HL-60 (cell line): ENCODE measurements at places on chromosomes 11 and 22.
A peak's percentile ranks its signal among the peaks of the same experiment; 100 is the strongest.

DNA sequence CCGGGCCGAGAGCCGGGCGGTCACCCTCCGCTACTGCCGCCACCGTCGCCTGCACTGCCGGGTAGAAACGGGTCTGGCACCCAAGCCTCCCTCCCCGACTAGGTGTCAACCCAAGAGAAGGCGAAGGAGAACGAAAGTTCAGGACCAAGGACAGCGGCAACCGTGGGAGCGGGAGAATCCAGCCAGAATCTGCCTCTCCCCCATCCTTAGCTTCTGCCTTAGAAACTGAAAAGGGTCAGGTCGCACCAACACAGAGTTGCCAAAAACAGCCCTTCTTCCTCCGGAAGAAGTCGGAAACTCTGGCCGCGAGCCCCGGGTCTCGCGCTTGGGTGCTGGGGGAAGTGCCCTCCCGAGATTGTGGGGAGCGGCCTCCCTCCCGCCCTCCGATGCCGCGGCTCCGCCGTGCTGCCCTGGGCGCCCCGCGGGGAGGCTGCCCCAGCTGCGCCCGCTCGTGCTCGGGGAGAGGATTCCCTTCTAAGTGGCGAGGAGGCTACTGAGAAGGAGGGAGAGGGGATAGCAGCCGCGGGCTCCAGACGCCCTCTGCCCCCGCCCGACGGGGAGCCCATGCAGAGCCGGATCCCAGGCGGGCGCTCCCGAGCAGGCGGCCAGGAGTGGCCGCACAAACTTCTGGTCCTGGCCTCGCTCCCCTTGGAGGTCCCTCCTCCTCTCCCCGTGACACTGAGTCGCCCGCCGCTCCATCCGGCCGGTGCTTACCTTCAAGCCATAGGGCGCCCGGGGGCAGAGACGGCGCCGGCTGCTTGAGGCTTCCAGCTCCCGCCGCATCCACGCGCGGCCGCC lies 637 bp downstream of the DRD2 start:
- no peak for DNase-seq

- no peak for DNase-seq
These were observed 66.3 kb downstream of the C11orf91 start for GRCh38 chr11:33634291-33634834.

DNA sequence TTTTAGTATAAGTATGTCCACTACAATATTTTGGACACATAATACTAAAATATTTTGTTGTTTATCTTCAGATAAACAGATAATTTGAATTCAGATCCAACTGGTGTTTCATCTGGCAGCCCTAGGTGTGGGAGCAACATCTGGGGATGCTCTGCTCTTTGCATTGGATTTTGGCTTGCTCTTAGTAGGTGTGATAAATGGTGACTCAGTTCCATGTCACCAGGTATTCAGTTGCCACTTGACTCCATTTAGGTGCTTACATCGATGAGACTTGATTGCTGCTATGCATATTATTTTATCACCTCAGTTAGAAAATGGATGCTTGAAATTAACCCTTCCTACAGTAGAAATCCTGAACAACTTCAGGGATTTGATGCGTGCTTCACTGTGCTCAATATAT lies 13.3 kb upstream of the AMOTL1 start:
- DNase-seq = no peak

DNA sequence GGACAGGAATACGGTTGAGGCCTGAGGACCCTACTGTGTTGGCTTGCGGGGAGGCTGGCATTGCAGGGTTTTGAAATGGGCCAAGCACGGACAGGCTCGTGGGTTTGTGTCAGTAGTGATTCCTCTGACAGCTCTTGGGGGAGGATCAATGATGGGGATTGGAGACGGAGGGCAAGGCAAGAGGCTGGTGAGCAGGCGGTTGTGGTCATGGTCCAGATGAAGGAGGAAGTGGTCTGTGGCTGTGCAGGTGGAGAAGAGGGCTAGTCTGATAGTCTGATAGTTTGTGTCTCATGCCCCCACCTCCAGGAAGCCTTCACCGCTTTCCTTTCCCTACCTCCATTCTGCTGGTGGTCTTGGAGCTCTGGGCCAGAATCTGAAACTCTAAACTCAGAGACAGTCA lies 3.0 kb downstream of the MAFF start:
- peak; percentile 67 for DNase-seq

GRCh38 chr11:106727256-106727655 lies 291.0 kb downstream of the GUCY1A2 start:
- no peak for DNase-seq

GRCh38 chr11:123653827-123654565 lies 428 bp downstream of the SCN3B start:
- DNase-seq = no peak

DNA sequence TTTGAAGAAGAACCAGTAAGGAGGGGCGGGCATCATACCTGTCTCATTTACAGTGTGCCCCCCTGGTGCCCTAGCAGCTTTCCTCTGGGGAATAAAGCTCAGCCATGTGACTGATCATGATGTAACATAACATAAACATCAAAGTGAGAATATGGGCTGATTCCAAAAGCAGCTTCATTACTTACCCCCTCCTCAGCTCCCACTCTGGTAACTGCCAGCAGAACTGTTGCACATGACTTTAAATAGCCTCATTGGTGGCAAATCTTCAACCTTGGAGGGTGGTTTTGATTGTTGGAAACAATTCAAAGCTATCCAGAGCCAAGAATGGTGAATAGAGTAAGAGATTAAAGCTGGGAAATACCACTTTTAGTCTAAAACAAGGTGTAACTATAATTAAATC lies 384.6 kb downstream of the BUD13 start:
- no peak for DNase-seq

GRCh38 chr11:26319906-26320305 lies 12.0 kb upstream of the ANO3 start:
- DNase-seq = peak; percentile 20

GRCh38 chr11:3610846-3611245 lies 30.9 kb downstream of the ART5 start:
- DNase-seq = no peak

GRCh38 chr11:109956124-109956793 lies 136.9 kb upstream of the ZC3H12C start:
- DNase-seq = no peak

- no peak for DNase-seq
These were observed 36.1 kb downstream of the CYP2R1 start for GRCh38 chr11:14855890-14856289.

- DNase-seq = peak; percentile 90
These were observed 1.5 kb upstream of the ALDH3B1 start for GRCh38 chr11:68008381-68009337.

GRCh38 chr11:70819022-70819421 lies 420.7 kb downstream of the CTTN start:
- DNase-seq = no peak

- DNase-seq = no peak
These were observed 29.5 kb downstream of the KCNJ1 start for GRCh38 chr11:128837627-128838026.

GRCh38 chr11:121643479-121644186 lies 190.9 kb upstream of the SORL1-AS1 start:
- no peak for DNase-seq

DNA sequence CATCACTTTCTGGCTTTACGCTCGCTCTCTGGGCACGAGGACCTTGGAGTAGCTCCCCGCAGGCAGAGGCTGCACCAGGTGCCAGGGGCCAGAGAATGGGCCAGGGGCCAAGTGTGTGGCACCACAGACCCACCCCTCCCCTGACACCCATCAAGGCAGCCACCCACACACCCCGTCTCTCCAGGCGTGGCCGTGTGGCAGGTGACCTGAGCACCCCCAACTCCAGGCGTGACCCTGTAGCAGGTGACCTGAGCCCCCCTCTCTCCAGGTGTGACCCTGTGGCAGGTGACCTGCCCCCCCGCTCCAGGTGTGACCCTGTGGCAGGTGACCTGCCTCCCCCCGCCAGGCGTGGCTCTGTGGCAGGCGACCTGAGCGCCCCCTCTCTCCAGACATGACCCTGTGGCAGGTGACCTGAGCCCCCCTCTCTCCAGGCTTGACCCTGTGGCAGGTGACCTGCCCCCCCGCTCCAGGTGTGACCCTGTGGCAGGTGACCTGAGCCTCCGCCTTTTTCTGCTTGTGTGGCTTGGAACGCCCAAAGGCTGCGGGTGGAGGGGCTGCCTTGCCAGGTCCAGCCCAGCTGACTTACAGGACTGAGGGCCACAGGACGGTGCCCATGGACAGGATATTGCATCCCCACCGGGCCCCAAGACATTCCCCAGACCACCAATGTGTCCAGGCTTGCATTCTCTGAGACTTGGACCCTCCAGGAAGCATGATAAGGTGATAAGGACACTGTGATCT lies 667.2 kb downstream of the BRD1 start:
- DNase-seq = no peak

DNA sequence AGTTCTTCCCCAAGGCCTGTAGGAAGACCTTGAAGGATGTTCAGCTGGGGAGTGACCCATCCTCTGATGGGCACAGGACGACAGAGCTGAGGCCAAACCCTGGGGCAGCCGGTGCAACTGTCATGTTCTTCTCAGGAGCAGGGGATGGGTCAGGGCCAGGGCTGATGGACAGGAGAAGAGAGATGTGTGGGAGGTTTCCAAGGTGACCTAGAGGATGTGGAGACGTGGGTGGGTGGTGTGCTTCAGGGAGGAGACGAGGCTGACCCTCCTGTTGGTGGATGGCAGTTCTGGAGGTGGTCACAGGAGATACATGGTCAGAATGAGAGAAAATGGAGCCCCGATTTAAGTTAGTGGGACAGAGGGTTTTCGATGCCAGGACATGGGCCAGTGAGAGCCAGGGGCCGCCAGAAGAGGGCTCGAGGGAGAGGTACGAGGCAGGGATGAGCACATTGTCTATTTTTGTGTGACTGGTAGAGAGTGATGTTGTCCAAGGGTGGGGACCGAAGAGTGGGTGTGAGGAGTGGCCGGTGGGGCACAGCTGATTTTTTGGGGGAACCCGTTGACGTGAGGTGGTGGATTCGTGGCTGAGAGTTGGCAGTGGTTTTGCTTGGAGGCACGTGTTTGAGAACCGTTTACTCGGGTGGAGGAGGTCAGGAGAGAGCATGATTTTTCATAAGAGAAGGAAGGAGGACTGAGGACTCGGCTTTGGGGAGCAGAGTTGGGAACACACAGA lies 14.6 kb downstream of the TBC1D22A start:
- DNase-seq = no peak

DNA sequence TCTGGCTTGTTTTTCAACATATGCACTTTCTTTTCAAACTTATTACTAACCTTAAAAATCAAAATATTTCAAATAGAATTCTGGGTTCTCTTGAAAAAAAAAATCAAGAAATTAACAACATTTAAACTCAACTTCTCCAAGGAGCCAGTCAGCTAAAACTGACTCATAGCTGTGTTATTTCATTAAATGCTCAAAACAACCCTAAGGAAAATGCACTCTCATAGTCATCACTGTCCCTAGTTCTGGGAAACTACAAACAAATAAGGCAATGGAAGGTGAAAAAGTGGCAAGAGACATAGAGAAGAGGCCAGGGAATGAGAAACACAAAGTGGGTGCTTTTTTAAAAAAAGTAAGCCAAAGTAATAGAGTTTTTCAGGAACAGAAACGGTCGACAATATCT lies 4.1 kb upstream of the ARHGAP20 start:
- DNase-seq = no peak

- DNase-seq = no peak
These were observed 734 bp downstream of the PPP1R14B start for GRCh38 chr11:64245797-64246620.

DNA sequence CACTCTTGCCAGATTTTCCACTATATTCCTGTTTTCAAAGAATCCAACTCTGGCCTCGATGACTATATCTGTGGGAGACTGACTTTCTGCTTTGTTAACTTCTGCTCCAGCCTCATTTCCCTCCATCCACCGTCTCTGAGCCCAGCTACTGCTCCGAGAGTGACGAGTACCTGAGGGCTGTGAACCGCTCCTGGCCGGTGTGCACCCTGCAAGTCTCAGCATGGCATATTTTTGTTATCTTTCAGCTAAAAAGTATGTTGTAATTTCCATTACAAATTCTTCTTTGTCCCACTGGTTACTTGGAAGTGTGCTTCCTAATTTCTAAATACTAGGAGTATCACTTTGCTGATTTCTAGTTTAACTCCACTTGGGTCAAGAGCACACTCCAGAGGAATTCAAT lies 36.5 kb upstream of the MOB2 start:
- DNase-seq = no peak

GRCh38 chr22:33710326-33710725 lies 209.9 kb downstream of the LARGE1 start:
- no peak for DNase-seq

DNA sequence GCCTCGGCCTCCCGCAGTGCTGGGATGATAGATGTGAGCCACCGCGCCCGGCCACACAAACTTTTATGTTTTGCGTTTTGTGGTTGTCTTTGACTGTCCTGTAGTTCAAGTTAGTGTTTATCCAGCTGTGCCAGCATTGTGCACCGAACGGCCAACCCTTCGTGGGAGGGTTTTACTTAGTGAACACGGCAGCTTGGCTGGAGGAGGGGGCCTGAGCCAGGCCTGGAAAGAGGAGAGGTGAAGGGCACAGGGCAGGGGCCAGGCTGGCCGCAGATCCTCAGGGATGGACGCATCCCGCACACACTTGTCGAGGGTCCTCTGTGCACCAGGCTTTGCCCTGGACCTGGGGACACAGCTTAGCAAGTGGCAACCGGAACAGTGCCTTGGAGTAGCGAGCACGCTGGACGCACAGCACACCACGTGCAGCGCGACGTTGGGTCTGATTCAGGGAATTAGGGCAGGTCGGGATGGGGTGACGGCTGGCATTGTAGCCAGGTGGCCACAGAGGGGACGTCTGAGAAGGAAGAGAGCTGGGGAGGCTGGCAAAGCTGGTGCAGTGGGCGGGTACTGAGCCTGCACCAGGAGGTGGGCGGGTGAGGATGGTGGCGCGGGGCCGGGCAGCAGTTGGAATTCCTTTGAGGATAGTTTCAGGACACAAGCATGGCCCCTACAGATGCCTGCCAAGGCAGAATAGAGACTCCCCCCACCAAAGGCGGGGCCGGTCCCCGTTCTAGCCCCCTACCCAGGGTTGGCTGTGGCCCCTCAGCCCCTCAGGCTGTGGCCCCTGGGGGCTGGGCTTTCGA lies 13.4 kb downstream of the EPS8L2 start:
- DNase-seq = no peak

DNA sequence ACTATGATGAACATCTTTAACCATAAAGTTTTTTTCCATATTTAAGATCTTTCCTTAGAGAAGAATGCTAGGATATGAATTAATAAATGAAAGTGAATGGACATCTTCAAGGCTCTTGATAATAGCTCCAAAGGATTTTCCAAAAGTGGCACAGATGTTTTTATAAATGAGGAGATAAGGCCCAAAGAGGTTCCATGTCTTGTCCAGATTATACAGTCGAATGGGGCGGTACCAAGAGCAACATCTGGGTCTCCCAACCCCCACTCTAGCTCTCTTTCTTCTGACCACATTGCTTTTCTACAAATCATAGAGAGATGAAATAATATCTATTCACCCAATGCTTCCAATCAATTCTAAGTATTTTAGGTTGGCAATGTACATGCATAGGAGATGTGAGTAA lies 114.1 kb downstream of the KCNC1 start:
- no peak for DNase-seq
